ENCODE measurements at places on chromosomes 5 and 9.

DNA sequence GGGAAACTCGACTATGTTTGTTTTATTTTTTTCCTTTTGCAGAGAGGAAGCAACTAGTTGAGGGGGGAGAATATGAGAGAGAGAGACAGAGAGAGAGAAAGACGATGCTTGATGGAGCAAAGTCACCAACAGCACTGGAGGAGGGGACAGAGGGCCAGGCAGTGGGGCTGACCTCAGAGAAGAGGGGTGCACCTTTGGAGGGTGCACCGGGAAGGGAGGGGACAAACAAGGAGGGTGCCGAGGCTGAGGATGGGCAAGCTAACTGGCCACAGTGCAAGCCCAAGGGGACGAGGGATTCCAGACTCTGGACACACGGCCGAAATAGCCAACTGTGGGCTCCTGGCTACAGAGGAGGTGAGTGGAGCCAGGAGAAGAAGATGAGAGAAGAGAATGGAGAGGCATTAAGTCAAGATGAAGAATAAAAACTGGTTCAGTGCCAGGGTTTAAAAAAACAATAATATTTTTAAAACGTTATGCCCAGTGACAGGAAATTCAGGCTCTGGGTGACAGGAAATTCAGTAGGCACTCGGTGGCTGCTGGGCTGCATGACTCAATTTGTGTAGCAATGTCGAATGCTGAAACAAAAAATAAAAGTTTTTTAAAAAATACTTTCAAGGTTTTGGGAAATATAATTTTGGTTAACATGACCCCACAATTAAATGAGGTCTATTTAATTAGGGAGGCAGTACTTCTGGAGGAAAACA, 13.3 kb upstream of the GLRX start:
- no peak for DNase-seq

DNA sequence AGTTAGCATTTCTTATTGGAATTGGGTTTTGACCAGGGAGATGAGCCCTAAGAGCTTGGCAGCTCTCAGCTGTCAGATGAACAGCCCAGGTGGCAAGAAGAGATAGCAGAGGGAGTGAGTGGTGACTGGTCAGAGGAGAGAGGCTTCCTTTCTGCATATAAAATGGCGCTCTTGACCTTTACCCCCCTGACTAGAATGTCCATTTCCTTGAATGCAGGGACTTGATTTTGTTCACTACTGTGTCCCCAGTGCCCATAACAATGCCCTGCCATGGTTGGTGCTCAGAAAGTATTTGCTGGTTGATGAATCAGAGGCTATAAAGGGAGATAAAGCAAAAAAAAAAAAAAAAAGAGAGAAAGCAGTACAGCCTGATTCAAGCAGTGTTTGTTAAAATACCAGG, 7.2 kb downstream of the CHMP5 start:
- no peak for DNase-seq

DNA sequence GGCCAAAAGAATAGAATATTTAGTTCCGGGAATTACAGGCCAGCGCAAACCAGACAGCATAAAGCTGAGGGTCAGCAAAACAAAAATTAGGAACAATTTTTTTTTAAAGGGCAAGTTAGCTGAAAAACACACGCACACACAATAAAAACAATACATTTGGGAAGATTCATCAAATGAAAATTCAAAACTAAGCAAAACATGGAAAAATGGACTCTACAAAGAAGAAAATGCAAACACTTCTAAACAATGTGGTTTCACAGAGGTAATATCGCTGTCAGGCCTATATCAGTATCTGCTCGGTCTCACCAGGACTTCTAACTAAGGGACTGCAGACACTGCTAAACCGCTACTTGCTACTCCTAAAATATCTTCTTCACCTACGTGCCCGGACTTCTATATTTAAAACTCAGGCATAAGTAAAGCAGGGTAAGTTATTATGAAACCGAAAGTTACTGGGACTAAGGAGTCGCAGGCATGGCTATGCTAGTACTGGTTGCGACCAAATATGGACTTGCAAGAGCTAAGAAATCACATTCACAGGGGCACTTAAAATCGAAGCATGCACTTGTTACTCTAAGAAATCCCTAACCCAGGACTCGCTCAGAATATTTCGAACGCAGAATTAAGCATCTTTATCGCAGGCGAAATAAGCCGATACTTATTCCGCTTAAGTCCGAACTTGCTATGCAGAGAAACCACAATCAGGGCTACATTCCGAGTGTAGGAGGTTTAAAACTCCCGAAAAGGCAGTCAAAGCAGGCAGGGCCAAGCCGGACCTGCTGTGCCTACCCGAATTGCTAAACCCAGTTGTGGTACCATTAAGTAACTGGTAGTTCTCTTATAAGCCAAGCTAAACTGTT, 2.3 kb downstream of the ANXA2R start:
- no peak for DNase-seq

GRCh38 chr5:75331095-75332090, 5.6 kb upstream of the HMGCR start:
- no peak for DNase-seq

GRCh38 chr9:123327697-123328100, 28.3 kb upstream of the CRB2 start:
- no peak for DNase-seq

- no peak for DNase-seq
These were observed 301.4 kb downstream of the MLLT3 start for GRCh38 chr9:20320921-20321320.

GRCh38 chr9:11542781-11543180, 930.0 kb upstream of the PTPRD start:
- DNase-seq: no peak
